ENCODE measurements at places on chromosomes 7 and 10.

DNA sequence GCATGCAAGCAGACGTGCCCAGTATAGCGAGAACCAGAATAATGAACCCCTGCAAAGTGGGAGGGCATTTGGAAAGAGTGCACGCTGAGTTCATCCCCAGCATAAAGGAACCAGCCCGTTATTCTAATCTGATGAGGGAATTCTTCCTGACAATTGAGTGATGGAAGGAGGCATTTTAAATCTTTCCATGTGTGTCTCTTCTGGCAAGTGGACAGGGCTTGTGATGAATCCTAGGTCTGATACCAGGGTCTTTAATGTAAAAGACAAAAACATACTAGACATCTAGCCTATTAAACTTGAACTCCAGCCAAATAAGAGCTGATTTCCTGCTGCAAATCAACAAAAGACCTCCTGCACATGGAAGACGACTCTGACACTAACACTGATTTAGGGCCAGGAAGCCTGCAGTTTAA is 301.2 kb downstream of the DPP6 start:
- no peak for DNase-seq

GRCh38 chr10:43118631-43119415 is 19.4 kb upstream of the CSGALNACT2 start:
- DNase-seq, result no peak

DNA sequence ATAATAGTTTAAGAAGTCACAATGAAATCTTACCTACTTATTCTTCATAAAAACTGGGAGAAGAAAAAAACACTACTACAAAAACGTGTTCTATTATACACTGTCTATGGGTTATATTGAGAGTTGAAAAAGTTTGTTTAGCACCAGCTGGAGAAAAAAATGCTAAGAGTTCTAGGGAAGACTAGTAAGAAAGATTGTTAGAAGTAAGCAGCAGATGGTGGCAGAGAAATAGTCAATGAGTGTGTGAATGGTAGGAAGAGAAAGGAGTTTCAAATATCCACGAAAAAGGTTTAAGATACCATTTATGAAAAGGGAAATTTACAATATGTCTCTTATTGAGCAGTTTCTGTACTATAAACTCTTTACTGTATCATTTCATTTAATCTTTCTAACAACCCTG is 124.7 kb downstream of the NRBF2 start:
- DNase-seq, result no peak

DNA sequence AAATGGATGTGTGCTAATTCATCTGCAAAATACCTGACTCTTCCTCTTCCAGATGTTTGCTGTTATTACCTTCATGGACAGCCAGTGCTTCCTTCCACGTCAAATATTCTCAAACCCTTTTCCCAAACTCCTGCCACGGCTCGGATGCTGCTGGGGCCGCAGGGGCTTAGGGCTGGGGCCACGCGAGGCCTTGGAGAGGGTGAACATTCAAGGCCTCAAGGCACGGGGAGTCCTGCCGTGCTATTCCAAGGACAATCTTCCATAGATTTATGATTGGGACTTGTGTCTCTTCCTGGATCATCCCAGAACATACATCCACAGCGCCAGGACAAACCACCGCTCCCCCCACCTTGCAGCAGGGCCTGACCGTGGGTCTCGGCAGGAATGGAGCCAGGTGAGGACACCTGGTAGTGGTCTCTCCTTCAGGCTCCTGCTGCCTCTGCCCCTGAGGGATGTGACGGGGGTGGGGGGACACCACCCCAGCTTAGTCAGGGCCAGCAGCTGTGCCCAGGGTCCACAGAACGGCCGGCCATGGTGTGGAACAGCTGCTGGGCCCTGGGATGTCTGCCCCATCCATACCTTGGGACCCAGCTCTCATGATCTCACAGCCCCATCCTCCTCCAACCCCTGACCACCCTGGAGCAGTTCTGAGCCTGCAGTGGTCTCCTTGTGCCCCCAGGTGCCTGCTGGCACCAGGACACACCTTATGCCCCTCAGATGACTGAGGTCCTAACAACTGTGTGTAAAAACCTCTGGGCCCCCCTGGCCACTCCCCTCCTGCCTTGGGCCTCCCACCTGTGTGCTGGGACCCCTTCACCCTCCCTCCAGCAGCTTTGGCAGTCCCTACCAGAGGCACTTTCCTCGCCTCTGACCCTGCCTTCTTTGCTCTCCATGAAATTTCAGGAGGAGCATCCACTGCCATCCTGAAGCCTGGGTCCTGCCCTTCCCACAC is 16.7 kb downstream of the VIPR2 start:
- no peak for DNase-seq

DNA sequence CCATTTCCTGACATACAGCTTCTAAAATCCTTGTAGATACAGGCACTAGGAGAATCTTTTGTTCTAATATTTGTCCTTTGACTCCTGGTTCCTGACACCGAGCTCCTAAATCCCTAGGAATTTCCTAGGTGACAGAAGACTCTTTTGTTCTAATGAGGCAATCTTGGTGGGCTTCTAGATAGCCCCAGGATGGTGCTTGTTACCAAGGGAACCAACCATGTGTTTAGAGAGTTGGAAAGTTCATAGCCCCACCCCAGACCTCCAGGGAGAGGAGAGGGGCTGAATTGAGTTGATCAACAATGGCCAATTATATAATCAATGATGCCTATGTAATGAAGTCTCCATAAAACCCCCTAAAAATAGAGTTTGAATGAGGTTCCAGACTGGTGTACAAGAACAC is 145.1 kb downstream of the JMJD1C start:
- DNase-seq, result no peak

DNA sequence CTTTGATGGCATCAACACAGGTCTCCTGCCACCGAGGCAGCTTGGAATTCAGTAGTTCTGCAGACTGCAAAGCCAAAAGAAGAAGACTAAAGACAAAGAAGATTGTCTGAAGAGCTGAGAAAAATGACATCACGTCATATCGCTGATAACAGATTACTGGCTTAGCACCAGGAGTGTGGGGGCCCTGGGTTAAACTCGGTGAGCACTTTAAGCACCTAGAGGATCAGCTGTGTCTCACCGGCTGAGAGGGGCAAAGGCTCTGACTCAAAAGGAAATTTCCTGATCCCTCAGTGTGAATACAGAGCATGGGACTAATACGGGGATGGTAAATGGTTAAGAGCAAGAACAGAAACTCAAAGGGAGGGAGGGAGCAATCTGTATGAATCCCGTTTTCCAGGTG is 30.7 kb downstream of the BRI3 start:
- no peak for DNase-seq

GRCh38 chr7:89623018-89623672 is 531.1 kb upstream of the STEAP1 start:
- peak; percentile 78 for DNase-seq

DNA sequence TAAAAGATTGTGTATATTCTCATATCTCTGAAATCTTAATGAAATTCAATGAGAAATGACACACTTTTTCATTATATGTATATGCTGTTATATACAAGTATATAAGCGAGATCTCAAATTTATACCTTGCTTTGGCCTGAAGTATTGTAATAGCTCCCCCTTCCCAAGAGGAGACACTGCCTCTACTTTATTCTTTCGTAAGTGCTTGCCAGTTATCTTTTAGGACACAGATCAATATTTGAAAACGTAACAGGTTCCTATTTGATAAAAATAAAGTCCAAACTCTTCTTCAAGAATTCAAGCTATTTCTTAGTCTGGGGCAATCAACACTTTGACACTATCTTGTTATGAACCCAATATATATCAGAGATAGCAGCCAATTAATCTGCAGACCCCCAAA is 24.9 kb downstream of the WASL start:
- DNase-seq, result no peak

- DNase-seq, result no peak
Measured at GRCh38 chr7:16708511-16708910, 45.0 kb upstream of the TSPAN13 start.

GRCh38 chr7:140079121-140079536 is 16.4 kb upstream of the PARP12 start:
- DNase-seq, result no peak

DNA sequence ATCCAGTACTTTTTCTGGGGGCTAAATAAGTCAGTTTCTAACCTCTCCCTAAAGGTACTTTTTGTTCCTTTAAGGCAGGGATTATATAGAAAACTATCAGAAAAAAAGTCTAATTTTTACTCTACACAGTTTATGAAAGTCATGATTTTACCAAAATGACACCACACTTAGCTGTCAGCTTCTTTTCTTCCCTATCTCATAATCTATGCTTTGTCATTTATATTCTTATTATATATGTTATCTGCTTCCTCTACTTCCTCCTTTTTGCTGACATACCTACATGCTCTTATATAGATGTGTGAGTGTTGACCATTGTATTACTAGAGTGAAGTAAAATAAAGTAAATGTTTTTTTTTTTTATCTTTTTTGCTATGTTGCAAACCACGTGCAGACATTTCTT is 203.9 kb upstream of the CHRM2 start:
- no peak for DNase-seq

- no peak for DNase-seq
Measured at GRCh38 chr10:101644002-101644401, 51.0 kb downstream of the FBXW4 start.

GRCh38 chr7:68381731-68382130 is 1216.5 kb upstream of the AUTS2 start:
- DNase-seq, result no peak

DNA sequence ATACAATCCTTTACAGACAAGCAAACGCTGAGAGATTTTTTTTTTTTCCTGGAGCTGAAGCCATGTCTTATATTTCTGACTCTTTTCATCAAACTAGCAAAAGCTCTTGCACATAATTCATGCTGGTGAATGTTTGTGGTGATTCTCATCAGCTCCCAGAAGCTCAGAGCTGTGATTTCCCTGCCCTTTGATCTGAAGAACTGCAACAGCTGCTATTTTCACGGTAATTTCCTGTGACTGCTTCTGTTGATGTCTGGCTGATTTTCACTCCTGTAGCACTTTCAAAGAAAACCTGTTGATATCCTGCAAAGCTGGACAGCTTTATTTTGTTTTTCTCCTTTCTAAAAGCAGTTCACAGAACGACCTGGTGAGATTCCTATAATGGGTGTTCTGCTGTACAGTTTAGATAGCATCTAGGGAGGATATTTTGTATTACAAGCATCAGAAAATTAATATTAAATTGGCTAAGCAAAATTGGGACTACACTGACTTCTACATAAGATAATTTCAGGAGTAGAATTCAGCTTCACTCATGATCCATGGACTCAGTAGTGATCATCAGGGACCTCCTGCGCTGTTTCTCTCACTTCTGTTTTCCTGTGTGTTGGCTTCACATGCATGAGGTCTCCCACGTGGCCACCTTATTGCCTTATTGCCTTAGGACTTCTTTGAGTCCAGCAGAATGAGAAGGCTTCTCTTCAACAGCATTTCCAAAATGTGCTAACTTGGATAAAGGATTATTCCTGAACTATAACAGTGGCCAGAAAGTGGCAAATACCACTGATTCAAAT is 1111.6 kb upstream of the SORCS1 start:
- no peak for DNase-seq

- peak; percentile 21 for DNase-seq
Measured at GRCh38 chr7:148963583-148964482, 64.5 kb downstream of the PDIA4 start.

- DNase-seq, result no peak
Measured at GRCh38 chr10:99443500-99443899, 13.1 kb upstream of the GOT1 start.

GRCh38 chr10:133405272-133405671 is 11.3 kb downstream of the MTG1 start:
- DNase-seq, result no peak

DNA sequence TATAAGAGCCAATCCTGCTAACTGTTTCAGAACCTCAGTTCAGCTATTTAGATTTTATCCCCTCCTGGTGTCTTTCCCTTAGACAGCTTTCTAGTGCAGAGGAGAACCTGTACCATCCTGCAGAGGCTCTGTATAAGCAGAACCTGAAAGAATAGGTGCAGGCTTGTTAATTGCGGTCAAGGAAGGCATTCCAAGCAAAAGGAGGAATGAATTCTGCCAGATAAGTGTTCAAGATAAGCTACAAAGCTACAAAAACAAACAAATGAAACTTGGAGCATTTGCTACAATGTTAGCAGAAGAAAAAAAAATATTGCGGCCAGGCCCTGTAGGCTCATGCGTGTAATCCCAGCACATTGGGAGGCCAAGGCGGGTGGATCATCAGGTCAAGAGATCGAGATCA is 32.6 kb upstream of the AGMO start:
- no peak for DNase-seq

DNA sequence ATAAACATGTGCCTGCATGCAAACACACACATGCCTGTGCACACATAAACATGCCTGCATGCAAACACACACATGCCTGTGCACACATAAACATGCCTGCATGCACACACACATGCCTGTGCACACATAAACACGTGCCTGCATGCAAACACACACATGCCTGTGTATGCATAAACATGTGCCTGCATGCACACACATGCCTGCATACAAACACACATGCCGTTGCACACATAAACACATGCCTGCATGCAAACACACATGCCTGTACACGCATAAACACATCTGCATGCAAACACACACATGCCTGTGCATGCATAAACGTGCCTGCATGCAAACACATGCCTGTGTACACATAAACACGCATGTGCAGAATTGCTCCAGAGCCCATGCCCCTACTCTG is 22.4 kb downstream of the NKX6-2 start:
- DNase-seq, result no peak

- DNase-seq, result no peak
Measured at GRCh38 chr10:108797573-108797972, 1125.7 kb downstream of the XPNPEP1 start.

DNA sequence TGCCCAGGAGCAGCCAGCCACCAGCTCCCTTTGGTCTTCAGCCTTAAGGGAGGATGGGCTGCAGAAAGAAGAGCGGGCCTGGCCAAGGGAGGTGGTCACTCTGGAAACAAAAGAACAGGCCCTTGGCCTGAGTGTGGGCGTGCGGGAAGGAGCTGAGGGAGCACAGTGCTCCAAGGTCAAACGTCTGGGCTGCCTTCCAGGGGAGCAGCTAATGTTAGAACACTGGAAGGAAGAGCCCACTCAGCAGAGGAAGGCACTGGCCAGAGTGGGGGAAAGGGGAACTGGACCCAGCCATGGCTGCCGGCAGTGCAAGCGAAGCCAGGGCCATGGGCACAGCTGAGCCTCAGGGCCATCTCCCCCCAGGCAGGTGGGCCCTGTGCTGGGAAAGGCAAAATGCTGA is 42.7 kb downstream of the FAM53B start:
- no peak for DNase-seq

DNA sequence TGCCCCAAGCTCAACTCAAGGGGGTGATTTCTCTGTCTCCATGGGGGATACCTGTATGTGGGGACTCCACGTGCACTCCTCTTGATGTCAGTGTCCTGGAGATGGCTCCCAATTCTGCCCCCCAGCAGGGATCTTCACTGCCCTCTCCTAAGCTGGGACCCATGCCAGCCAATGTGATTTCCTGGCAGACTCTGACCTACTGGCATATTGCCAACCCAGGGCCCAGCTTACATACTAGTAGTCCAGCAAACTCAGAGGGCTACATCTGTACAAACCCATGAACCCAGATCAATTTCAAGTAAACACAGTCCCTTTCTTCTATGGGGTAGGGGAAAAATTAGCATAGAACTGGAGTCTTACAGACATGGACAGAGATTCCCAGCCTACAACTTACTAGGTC is 26.2 kb upstream of the BMPR1A start:
- peak; percentile 3 for DNase-seq

- no peak for DNase-seq
Measured at GRCh38 chr10:128875030-128875744, 591.9 kb upstream of the MGMT start.

- DNase-seq, result no peak
Measured at GRCh38 chr10:33041783-33042437, 83.9 kb upstream of the ITGB1 start.
